ENCODE measurements at places on chromosomes 2 and 18. TPM values are rescaled to one million over a fixed set of nuclear protein-coding genes. Genes with fewer than 3 reads are reported as not detected.

DNA sequence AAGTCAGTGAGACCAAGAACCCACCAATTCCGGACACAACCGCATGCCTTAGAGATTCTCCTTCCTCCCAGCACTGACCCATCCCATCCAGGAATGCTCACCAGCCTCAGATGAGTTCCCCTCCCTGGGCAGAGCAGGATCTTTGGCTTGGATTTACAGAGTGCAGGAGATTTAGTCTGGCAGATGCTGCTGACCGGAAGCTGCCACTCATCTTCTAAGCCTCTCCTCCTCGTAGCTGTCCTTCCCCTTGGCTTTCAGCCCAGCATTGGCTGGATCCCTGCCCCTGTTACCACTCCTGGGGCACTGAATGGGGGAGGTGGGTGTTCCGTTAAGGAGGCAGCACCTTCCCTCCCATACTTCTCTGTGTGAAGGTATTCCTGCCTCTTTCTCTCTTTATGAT lies 53.2 kb downstream of the VWA3B start:
- no peak overlapping the region for H3K27ac ChIP-seq
- no peaks in the 10 kb centered on the region for H3K27me3 ChIP-seq
- DNase-seq: no peak
- H3K4me3 ChIP-seq: no peak overlapping the region
- no peaks in the 10 kb centered on the region for H3K4me1 ChIP-seq
- H3K36me3 ChIP-seq: no peaks in the 10 kb centered on the region

DNA sequence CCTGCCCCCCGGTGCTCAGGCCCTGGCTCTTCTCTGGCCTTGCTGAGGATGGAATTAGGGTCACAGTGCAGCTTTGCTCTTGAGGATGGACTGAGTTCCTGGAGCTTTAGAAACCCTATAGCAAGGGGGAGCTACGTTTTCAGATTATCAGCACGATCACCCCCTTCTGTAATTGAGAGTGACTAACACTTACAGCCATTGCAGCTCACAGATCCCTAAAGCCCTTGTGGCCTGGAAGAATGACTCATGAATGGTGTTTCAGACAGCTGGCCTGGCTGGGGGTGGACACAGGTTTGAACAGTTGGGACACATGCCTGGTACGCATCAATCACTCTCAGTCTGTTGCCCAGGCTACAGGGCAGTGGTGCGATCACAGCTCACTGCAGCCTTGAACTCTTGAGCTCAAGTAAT lies 79.7 kb upstream of the IGFBP5 start:
- H3K4me1 ChIP-seq: no peaks in the 10 kb centered on the region
- H3K36me3 ChIP-seq: no peaks in the 10 kb centered on the region
- no peaks in the 10 kb centered on the region for H3K27me3 ChIP-seq

- peak overlapping the region; percentile 95 for H3K27ac ChIP-seq
- no peaks in the 10 kb centered on the region for H3K36me3 ChIP-seq
- no peaks in the 10 kb centered on the region for H3K27me3 ChIP-seq
- no peak for DNase-seq
- H3K4me3 ChIP-seq: peak overlapping the region; percentile 67
Measured at GRCh38 chr2:65436824-65437221, 4.4 kb upstream of the SPRED2 start.

GRCh38 chr2:98039085-98039756 lies 43.5 kb upstream of the TMEM131 start:
- no peaks in the 10 kb centered on the region for H3K4me1 ChIP-seq
- no peak for DNase-seq
- H3K4me3 ChIP-seq: no peak overlapping the region
- H3K27me3 ChIP-seq: no peaks in the 10 kb centered on the region
- H3K27ac ChIP-seq: no peak overlapping the region
- H3K36me3 ChIP-seq: no peaks in the 10 kb centered on the region

GRCh38 chr2:236473691-236474090 lies 95.9 kb upstream of the ACKR3 start:
- DNase-seq: no peak
- H3K27me3 ChIP-seq: no peaks in the 10 kb centered on the region
- H3K4me1 ChIP-seq: no peaks in the 10 kb centered on the region
- H3K27ac ChIP-seq: no peak overlapping the region
- no peak overlapping the region for H3K4me3 ChIP-seq
- H3K36me3 ChIP-seq: no peaks in the 10 kb centered on the region

GRCh38 chr2:43622931-43623451 lies 14.1 kb upstream of the PLEKHH2 start:
- H3K27me3 ChIP-seq: no peaks in the 10 kb centered on the region
- DNase-seq: no peak
- H3K27ac ChIP-seq: peak overlapping the region; percentile 48
- H3K36me3 ChIP-seq: no peaks in the 10 kb centered on the region
- peaks cover 6% of the 10 kb centered on the region for H3K4me1 ChIP-seq
- no peak overlapping the region for H3K4me3 ChIP-seq

DNA sequence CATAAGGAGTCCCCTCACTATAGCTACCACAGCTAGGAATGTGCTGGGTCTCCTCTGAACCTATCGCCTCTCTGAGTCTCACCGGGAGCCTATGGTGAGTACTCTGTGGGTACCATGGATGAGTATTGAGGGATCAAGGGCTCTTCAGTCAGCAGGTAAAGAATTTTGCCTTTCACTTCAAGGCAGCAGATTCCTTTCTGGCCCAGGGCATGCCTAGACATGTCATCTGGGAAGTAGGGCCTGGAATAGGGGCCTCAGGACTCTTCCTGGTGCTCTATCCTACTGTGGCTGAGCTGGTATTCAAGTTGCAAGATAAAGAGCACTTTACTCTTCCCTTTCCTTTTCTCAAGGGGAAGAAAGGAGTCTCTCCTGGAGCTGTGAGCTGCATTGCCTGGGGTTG lies 85.6 kb upstream of the LHCGR start:
- H3K4me3 ChIP-seq: no peak overlapping the region
- no peak overlapping the region for H3K27ac ChIP-seq
- no peaks in the 10 kb centered on the region for H3K4me1 ChIP-seq
- H3K27me3 ChIP-seq: no peaks in the 10 kb centered on the region

Gene GPR39
- total RNA-seq: 13.4 TPM

Gene FAM110C
- total RNA-seq: 4.8 TPM

Gene ASB18
- total RNA-seq: not detected

GRCh38 chr2:86562922-86563649 lies at the start of gene CHMP3:
CHMP3 (minus strand) TSS chr2:86563443; CDS start chr2:86563348, 95 bp downstream.
- no peaks in the 10 kb centered on the region for H3K27me3 ChIP-seq
- no peaks in the 10 kb centered on the region for H3K36me3 ChIP-seq
- peak; percentile 99 for DNase-seq
- H3K4me3 ChIP-seq: peak within 1 kb of the TSS; percentile 64

DNA sequence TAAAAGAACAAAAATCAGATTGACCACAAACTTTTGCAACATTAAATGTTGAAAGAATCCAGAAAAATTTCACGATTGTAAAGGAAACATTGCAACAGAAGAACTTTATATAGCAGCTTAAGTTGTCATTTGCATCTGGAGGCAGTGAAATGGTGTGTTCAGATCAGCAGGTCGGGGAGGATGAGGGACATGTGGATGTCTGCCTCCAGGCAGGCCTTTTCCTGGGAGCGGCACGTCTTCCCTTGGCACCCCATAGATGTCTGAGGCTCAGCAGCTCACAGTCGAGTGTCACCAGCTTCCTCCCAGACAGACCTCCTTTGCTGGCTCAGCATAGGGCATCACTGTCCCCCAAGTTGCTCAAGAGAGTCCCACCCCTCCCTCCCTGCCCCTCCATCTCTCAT lies 44.3 kb upstream of the ASB1 start:
- no peak overlapping the region for H3K27ac ChIP-seq
- no peaks in the 10 kb centered on the region for H3K36me3 ChIP-seq
- DNase-seq: no peak
- H3K27me3 ChIP-seq: no peaks in the 10 kb centered on the region

DNA sequence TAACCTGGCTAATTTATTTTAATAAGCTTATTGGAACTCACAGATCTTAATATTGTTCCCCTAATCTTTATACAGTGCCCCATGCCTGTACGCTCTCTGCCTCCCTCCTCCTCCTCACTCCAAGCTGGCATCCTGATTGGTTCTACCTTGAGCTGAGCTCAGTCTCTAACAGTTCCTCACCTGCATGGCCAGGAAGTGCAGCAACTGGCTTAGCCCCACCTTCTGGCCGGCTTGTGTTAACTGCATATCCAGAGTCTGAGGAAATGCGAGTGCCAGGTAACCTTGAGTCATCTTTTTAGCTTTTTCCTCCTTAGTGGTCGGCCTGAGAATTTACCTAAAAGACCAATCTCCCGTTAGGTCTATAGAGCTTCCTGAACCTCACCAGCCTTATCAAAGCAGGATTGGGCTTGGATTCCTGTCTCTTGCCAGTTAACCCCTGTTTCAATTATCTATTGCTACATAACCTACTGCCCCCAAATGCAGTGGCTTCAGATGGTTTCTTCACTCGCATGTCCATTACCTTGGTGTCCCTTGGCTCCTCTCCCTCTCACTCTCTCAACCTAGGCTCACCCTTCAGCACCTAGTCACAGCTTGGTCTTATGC lies 89.5 kb upstream of the STK39 start:
- no peaks in the 10 kb centered on the region for H3K27me3 ChIP-seq
- H3K36me3 ChIP-seq: no peaks in the 10 kb centered on the region
- H3K4me3 ChIP-seq: no peak overlapping the region

DNA sequence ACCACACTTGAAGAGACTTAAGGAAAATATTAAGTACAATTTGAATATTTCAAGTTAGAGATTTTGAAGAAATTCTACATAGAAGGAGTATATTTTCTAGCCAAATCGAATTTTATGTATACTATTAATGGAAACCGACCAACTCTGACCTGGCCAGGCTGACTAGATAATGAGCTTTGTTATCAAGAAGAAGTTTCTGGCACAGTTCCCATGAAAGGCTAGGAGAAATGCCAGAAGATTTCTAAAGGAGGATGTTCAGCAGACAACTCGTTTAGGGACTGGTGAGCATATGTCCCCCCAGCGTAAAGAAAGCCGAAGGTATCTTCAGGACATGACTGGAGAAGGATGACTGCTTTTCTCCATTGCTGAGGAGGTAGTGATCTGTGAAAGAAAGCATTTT lies 127.3 kb downstream of the DIS3L2 start:
- DNase-seq: no peak
- no peaks in the 10 kb centered on the region for H3K36me3 ChIP-seq
- H3K27ac ChIP-seq: no peak overlapping the region
- H3K4me1 ChIP-seq: no peaks in the 10 kb centered on the region
- no peaks in the 10 kb centered on the region for H3K27me3 ChIP-seq
- H3K4me3 ChIP-seq: no peak overlapping the region

Gene REEP1
- total RNA-seq: 7.8 TPM

DNA sequence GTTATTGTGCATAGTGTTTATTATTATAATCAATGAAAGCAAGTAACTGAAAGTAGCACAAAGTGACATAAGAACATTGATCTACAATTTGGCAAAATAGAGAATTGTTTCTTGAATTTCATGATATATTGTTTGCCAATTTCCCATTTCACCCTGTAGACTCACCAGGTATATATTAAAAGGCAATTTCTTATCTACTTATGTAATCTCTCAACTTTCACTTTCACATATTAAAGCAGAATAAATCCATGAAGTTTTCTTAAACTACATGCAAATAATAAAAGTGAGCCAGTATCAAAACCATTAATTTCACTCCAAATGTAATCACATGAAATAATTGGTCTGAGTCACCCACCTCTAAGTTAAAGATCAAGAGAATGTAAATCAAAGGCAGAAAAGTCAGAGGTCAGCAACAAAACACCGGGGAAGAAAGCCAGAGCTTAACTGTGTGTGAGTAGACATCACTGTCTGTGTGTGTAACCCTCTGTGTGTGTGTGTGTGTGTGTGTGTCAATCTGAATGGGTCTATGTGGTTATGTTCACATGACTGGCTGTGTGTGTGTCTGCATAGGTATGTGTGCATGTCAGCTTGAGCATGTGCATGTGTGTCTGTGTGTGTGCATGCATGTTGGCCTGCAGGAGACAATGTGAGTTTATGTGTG lies 44.1 kb downstream of the ZNF385B start:
- H3K27ac ChIP-seq: no peak overlapping the region
- DNase-seq: no peak
- no peaks in the 10 kb centered on the region for H3K36me3 ChIP-seq
- no peak overlapping the region for H3K4me3 ChIP-seq
- no peaks in the 10 kb centered on the region for H3K4me1 ChIP-seq

DNA sequence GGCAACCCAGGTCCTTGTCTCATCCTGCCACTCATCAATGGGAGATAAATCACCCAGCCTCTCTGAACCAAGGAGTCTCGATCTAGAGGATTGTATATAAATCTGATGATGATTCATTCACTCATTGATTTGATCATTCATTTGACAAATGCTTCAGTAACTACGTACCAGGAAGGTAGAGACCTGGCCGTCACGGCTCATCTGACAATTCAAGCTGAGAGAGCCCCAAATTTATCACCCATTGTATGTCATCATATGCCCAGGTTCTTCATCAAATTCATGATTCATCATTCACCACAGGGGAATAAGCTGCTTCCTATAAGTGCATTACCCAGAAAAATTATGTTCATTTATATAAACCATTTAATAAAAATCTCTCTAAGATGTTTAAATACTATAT lies 116.9 kb downstream of the FAM161A start:
- no peak overlapping the region for H3K27ac ChIP-seq
- H3K27me3 ChIP-seq: no peaks in the 10 kb centered on the region
- no peak for DNase-seq
- no peaks in the 10 kb centered on the region for H3K4me1 ChIP-seq
- no peaks in the 10 kb centered on the region for H3K36me3 ChIP-seq
- no peak overlapping the region for H3K4me3 ChIP-seq

- no peak overlapping the region for H3K4me3 ChIP-seq
- H3K27ac ChIP-seq: no peak overlapping the region
- no peaks in the 10 kb centered on the region for H3K27me3 ChIP-seq
- H3K4me1 ChIP-seq: no peaks in the 10 kb centered on the region
Measured at GRCh38 chr2:105291981-105292380, 37.6 kb downstream of the TGFBRAP1 start.

DNA sequence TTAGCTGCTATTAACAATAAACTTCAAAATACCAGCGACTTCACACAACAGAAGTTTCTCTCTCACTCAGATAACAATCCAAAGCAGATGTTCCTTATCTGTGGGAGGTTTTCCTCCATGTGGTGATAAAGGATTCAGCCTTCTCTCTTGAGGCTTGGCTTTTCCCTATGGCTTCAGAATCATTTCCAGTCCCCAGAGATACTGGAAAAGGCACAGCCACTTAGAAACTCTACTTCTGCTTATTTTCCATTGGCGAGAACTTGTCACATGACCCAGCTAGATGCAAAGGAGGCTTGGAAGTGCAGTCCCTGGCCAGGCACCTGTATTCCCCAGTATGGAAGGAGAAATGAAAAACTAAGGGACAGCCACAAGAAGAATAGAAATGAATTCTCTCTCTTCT lies 344.8 kb downstream of the MTX2 start:
- no peaks in the 10 kb centered on the region for H3K4me1 ChIP-seq
- no peak overlapping the region for H3K4me3 ChIP-seq
- peaks cover 13% of the 10 kb centered on the region for H3K27me3 ChIP-seq
- no peak for DNase-seq
- no peaks in the 10 kb centered on the region for H3K36me3 ChIP-seq

Gene SNED1
- total RNA-seq: 38.4 TPM

Gene KCNG3
- total RNA-seq: 1.3 TPM

Gene SPP2
- total RNA-seq: not detected

Gene RFTN2
- total RNA-seq: 12.3 TPM
